Activated CD4-positive, CD25-positive, alpha-beta regulatory T cell treated with anti-CD3 and anti-CD28 coated beads, Interleukin-2, amount 50 U/mL, for 72 hours (primary cell): ENCODE measurements at places on chromosomes 5 and 9.

DNA sequence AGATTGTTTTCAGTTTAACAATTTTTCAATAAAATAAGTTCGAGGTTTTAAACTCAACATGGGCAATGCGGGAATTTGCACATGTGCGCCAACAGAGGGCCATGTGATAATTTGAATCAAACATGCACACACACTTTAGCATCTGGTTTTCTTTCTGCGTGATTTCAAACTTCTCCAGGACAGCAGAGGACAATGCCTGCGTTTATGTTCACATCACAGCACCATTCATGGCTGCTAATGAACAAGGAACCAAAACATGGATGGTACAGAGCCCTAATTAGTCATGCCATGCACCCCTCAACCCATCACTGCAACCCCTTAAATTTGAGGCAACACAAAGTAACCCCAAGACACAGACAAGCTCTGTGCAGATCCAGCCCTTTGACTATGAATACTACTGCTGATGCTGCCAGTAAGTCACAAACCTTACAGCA lies 2.8 kb downstream of the SHC3 start:
- no peak for DNase-seq

DNA sequence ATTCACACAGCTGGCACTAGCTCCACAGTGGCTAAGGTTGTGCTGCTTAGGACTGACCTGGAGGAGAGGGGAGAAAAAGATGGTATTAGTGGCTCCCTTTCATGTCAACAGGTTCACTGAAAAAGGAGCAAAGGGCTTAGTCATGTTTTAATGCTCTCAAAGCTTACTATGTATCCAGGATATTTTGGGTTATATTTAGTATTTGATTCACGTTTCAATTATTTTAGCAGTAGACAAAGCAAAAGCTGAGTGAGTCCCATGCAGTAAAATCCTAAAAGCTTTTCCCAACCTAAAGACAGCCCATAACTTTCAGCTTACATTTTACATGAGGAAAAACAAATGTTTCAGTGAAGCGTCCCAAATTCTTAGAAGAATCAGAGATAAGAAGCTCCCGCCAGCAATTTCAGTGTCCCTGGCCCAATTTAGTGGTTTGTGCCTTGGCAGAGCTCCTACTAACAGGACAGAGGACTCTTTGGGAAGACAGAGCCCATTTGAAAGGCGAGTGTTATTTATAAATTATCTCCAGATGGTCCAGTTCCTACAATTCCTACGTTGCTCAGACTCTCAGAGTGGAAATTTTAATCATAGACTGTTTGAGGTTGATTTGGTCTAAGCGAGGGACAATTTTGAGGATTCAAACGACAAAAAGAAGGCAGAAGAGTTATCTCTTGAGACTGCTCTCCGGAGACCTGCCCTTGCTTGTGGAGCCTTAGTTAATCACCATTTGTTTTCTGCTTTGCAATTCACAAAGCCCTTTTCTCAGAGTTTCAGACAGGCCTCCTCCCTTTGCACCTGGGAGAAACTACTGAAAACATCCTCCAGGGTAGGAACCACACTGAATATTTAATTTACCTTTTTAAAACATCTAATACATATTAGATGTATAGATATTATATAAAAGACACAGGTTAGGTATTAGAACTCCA lies 225.0 kb upstream of the ANKRD55 start:
- DNase-seq = no peak

- no peak for DNase-seq
Observed at GRCh38 chr5:176836811-176837706, 26.7 kb downstream of the UNC5A start.

GRCh38 chr9:131743501-131743900 lies 3.6 kb upstream of the RAPGEF1 start:
- no peak for DNase-seq

GRCh38 chr5:134451225-134451935 lies 39.7 kb upstream of the CDKN2AIPNL start:
- no peak for DNase-seq

- no peak for DNase-seq
Observed at GRCh38 chr5:6746244-6746643, 33.0 kb downstream of the TENT4A start.

DNA sequence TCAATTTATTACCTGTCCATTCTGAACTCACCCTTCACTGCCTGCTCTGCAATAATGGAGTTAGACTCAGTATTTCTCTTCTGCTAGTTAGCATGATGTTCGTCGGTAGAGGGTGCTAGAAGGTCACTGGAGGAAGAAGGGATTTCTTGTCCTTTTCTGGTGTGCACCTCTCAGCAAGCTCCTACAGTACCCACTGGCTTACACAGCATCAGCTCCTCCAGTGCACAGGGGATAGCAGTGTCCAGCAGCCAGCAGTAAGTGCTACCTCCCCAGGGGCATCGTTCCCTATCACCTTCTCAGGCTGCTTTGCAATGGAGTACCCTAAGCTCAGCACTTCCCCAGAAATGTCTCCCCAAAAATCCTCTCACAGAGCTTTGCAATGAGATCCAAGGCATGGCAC lies 45.9 kb upstream of the APC start:
- DNase-seq = no peak

DNA sequence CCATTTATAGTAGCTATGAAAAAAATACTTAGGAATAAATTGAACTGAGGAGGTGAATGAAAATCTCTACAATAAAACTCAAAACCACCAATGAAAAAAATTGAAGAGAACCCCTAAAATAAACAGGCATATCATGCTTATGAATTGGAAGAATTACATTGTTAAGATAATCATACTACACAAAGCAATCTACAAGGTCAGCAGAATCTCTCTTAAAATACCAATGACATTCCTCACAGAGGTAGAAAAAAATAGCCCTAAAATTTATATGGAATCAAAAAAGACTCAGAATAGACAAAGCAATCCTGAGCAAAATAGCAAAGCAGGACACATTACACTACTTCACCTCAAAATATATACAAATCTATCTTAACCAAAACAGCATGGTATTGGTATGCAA lies 23.2 kb downstream of the PRDM9 start:
- no peak for DNase-seq

DNA sequence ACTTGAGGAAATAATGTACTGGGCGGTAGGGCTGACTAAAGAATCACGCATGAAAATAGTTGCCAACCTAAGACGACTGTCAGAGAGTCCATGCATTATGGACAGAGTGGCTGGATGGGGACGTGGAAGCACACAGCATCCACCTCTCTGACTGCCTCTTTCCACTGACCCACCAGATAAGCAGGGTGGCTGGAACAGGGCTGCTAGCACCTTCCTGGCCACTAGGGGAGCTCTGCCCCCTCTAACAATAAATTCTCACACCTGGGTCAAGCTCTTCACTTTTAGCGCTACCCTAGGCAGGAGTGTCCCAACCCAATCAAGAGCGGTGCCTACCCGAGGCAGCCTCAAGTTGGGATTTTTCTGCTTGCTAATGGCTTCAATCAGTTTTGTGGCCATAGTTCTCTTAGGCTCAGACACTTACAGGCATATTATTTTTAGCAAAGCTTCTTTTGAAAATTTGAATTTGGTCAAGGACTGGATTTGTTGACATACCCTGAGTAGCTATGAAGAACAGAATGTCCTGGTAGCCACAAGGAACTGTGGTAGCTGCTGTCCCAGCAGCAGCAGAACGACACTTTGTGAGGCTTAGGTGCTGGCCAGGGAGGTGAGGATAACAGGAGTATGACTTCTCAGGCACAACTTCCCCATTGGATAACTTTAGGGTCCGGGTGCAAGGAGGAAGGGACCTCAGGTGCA lies 6.9 kb upstream of the TPM2 start:
- DNase-seq = peak; percentile 67

DNA sequence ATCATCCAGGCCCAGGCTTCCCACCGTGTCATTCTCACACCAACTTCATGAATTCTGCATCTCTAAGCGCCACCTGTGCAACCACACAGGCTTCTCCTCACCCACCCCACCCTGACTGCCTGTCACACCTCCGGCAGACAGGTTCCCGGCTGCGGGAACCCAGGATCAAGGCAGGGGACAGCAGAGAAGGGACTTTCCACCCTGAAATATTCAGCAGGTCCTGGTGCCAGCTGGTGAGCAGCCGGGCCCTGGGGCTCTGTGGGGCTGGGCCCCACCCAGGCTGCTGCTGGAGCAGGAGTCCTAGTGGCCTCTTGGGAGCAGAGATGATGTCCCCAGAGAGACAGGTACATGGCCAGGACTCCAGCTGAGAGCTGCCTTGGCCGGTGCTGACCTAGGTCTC lies 12.7 kb downstream of the ANXA6 start:
- DNase-seq = no peak
